ENCODE measurements at places on chromosomes 6 and 20. TPM values are rescaled to one million over a fixed set of nuclear protein-coding genes. Genes with fewer than 3 reads are reported as not detected.

KIF13A gene
- total RNA-seq, result 85.7 TPM

DNA sequence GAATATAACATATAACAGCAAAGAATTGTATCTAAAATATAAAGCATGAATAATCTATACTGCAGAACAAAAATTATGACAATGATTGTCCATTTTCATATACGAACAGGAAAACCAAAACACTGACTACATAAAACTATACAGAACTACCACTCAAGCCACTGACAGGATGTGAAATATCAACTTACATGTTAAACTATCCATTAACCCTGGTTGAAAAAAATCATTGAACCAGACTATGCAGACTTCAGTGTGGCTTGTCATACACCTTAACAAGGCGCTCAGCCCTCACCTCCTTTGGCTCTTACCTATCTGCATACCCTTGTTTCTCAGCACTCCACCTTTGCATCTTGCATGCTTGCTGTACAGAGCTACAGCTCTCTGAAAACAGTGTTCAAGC is 34.9 kb downstream of the ASCC3 start:
- no peak for DNase-seq

ENPP5 gene
- total RNA-seq, result 3.0 TPM

GRCh38 chr6:100100776-100101175 is 106.8 kb upstream of the MCHR2 start:
- no peak for DNase-seq

PFDN4 gene
- 23.4 TPM for total RNA-seq

TOX2 gene
- total RNA-seq, result 0.30 TPM

GABRR1 gene
- total RNA-seq, result not detected

DDX43 gene
- total RNA-seq, result 0.41 TPM

WRNIP1 gene
- 39.4 TPM for total RNA-seq

GRCh38 chr20:17761604-17762003 is 61.8 kb downstream of the BANF2 start:
- DNase-seq, result no peak

DNA sequence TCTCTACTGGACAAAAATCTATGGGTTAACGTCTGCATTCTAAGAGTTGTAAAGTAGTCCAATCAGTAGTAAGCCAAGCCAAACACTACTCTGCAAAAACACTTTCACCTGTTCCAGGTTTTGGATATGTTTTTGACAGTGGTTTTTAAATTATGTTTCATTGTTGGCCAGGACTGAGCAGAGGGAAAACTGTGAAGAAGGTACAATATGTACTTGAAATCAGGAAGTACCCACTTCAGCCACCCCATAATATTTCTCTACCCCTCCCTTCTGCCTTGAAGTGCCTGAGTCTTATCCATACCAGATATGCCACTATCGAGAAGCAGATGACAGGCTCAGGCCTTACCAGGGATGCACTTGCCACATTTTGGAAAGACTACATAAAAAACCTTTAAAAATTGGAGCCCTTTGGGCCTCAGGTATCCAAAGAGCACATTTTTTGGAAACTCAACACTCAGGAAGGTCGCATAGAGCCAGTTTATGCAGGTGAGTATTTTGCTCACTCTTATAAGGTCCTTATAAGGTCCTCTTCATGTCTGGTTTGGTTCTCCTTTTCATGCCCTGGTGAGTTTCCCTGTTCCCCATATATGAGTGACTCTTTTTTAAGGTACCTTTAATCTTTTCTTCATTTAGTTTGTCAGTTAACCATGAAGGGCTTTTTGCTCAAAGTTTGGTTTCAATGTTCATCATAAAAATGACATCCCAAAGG is 859.3 kb upstream of the FLRT3 start:
- no peak for DNase-seq

Measured in left ventricle myocardium inferior (tissue), 1 donor.